ENCODE measurements at places on chromosomes 7 and 10.

DNA sequence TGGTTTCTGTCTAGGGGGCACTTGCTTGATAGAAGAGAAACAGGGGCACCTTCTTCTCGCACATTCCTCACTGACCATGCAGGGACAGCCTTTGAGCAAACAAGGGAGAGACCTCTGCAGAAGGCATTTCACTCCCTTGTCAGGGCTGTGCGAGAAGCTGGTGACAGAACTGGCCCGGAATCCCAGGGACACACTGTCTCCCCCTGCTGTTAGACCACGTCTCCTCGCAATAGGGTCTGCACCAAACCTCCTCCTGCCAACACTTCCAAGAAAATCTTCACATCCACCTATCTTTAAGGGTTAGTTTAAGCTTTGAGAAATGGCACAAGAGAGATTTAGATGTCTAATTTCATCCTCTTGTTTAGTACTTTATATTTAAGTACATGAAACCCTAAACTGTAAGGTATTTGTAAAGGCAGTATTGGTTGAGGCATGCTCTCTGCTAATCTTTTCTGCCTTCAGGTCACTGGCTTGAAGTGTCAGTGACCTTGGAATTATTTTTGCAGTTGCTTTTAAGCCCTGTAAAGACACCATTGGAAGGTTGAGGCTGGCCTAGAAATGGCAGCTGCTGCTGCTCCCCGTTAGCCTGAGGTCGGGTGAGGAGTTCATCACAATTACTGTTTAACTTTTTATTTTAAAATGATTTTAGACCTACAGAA is 37.0 kb downstream of the RBM20 start:
- ATAC-seq, result peak; percentile 81

- ATAC-seq, result no peak
These were observed 11.2 kb downstream of the ANKMY2 start for GRCh38 chr7:16634271-16634738.

DNA sequence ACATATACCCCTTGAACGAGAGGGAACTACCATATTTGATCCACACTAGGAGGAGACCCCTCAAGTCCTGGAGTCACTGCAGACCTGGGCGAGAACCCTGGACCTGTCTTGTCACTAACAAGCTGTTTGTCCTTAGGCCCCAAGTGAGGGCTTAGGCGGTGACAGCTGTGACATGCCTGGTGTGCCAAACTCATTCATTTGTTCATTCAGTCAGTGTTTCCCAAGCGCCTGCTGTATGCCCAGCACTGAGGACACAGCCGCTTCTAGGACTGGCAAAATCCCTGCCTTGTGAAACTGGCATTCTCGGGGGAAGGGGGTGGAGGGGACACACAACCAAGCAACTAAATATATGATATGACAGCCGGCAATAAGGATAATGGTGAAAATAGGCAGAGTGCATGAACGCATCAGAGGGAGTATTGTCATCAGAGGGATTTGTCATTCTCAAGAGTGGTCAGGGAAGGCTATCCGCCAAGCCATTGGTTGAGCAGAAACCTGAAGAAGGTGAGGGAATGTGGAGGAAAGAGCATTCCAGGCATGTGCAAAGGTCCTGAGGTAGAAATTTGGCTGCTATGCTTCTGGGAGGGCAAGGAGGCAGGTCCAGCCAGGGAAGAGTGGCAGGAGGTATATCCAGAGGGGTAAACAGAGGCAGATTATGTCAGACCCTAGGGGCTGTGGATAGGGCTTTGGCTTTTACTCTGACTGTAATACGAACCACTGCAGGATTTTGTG is 11.0 kb downstream of the SH2B2 start:
- ATAC-seq, result no peak

- no peak for ATAC-seq
These were observed 561.1 kb downstream of the TCERG1L start for GRCh38 chr10:130750441-130750840.

DNA sequence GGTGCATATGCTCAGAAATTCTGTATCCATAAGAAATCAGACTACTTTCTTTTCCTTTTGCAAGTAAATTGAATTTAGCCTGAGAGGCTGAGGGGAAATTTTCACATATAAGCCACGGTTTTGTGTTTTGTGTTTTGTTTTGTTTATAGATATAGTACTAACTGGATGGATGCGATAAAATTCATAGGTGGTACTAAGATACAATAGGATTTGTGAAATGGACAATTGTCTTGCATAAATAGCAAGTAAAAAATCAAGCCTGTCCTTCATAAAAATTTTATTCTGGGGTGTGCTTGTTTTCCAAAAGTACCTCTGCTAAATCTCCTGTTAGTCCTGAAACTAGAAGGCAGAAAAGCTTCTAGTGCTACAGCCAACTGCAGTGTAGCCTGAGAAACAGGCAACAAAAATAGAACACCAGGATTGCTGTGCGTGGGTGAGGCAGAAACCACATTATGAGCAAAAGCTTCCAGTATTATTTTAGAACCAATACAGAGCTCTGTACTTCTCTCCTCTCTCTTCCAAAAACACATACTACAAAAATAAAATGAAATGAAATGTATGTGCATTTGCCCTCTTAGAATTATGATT is 634 bp upstream of the HDAC9 start:
- peak; percentile 29 for ATAC-seq
